ENCODE measurements at places on chromosomes 6 and 20. TPM values are rescaled to one million over a fixed set of nuclear protein-coding genes. Genes with fewer than 3 reads are reported as not detected.

DNA sequence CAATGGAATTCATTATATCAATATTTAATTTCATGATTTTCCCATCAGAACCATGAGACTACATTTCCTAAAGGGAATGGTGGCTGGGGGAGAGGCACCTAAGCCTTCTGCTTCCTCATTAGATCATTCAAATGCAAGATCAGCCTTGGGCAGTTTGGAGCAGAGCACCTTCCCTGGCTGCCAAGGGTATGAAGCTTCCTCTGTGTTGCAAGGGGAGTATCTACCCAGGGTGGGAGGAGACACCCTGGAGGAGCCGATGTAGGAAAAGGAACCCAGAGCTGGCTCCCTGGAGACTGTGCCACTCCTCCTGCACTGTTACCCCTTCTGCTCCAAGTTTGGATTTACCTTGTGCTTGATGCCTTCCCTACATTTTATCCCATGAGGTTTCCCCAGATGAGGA, 299.7 kb upstream of the PRDM1 start:
- no peak overlapping the region for H3K4me3 ChIP-seq
- H3K4me1 ChIP-seq: no peaks in the 10 kb centered on the region
- H3K27me3 ChIP-seq: no peaks in the 10 kb centered on the region
- no peak for DNase-seq
- H3K36me3 ChIP-seq: no peaks in the 10 kb centered on the region
- H3K27ac ChIP-seq: no peak overlapping the region

- no peak for DNase-seq
- H3K36me3 ChIP-seq: no peaks in the 10 kb centered on the region
- H3K27me3 ChIP-seq: no peaks in the 10 kb centered on the region
- no peak overlapping the region for H3K4me3 ChIP-seq
Measured at GRCh38 chr6:139926711-139927110, 552.3 kb upstream of the CITED2 start.

DNA sequence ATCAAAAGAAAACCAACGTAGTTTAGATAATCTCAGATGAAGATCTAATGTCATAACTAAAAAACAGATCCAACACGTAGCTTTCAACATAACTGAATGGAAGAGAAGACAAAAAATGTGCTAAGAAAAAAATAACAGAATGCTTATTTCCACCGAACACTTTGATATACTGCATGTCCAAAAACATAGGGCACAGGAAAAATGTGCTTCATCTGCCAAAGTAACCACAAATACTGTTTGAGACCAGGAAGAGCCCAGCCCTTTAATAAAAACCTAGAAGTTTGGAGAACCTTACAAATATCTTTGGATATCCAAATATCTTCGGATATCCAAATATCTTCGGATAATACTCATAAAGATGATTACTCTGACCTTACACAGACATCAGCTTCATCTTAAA, 19.8 kb downstream of the LAMA4 start:
- H3K4me1 ChIP-seq: no peaks in the 10 kb centered on the region
- H3K4me3 ChIP-seq: no peak overlapping the region
- no peaks in the 10 kb centered on the region for H3K36me3 ChIP-seq
- no peak for DNase-seq
- H3K27me3 ChIP-seq: no peaks in the 10 kb centered on the region
- no peak overlapping the region for H3K27ac ChIP-seq

- no peaks in the 10 kb centered on the region for H3K36me3 ChIP-seq
- peaks cover 42% of the 10 kb centered on the region for H3K4me1 ChIP-seq
- H3K27ac ChIP-seq: peak overlapping the region; percentile 30
- no peak overlapping the region for H3K4me3 ChIP-seq
- no peaks in the 10 kb centered on the region for H3K27me3 ChIP-seq
Measured at GRCh38 chr20:36113566-36114250, 40.8 kb upstream of the EPB41L1 start.

GRCh38 chr20:46433051-46433450, 26.6 kb upstream of the ELMO2 start:
- DNase-seq: no peak
- no peak overlapping the region for H3K27ac ChIP-seq
- no peaks in the 10 kb centered on the region for H3K36me3 ChIP-seq

DNA sequence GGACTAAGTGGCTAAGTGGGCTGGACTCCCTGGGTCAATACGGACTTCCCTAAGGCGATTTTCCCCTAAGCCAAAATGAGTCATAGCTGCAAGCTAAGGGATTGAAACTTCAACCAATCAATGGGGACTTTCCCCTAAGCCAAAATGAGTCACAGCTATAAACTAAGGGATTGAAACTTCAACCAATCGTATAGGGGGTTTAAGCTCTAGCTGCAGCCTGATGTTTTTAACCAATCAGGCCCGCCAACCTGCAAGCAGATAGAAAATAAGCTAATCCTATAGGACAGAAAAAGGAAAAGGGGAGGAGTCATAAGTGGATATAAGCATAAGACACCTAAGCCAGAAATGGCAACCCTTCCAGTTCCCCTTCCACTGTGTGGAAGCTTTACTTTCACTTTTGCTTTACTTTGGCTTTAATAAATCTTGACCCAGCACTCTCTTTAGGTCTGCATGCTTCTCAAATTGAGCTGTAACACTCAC, 655.0 kb upstream of the HS3ST5 start:
- H3K36me3 ChIP-seq: no peaks in the 10 kb centered on the region
- no peak overlapping the region for H3K27ac ChIP-seq
- no peaks in the 10 kb centered on the region for H3K4me1 ChIP-seq
- no peak for DNase-seq
- no peaks in the 10 kb centered on the region for H3K27me3 ChIP-seq

- peak overlapping the region; percentile 28 for H3K4me3 ChIP-seq
- no peaks in the 10 kb centered on the region for H3K36me3 ChIP-seq
- H3K4me1 ChIP-seq: peaks cover 68% of the 10 kb centered on the region
- no peak for DNase-seq
Measured at GRCh38 chr20:36472637-36473090, 68.7 kb upstream of the MYL9 start.

DNA sequence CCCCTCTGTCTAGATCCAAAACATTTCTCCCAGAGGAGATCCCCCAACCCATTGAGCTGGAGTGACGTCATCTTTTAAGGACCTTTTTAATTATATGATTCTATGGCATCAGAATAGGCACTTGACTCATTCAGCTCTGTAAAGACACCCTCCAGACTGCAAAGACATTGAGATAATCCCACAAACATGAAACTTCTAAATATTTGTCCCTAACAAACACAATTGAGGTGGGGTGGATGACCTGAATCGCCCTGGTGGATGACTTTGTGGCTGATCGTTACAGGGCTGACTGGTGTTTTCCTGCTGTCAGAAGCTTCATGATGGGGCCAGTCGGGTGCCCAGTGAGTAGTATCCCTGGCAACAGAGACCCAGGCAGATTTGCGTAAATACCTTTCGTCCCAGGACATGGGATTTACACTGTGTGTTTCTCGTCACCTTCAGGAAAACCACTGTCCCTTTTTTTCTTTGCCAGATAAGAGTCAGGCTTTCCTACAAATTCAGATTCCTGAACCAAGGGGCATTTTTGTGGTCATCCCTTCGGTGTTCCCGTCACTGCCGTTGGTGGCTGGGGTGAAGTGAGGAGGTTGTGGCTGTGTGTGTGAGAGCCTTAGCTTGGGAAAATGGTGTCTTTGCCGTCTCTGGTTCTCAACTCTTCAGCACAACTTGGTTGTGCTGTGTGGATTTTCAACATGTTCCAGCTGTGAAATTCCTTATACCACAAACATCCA, 5.3 kb upstream of the PCK1 start:
- H3K4me1 ChIP-seq: no peaks in the 10 kb centered on the region
- H3K27ac ChIP-seq: no peak overlapping the region
- no peak overlapping the region for H3K4me3 ChIP-seq
- no peaks in the 10 kb centered on the region for H3K36me3 ChIP-seq
- H3K27me3 ChIP-seq: no peaks in the 10 kb centered on the region
- no peak for DNase-seq

GRCh38 chr6:53944091-53944490, 149.3 kb downstream of the LRRC1 start:
- no peak overlapping the region for H3K4me3 ChIP-seq
- no peak overlapping the region for H3K27ac ChIP-seq
- H3K4me1 ChIP-seq: no peaks in the 10 kb centered on the region
- H3K36me3 ChIP-seq: no peaks in the 10 kb centered on the region
- DNase-seq: no peak

DNA sequence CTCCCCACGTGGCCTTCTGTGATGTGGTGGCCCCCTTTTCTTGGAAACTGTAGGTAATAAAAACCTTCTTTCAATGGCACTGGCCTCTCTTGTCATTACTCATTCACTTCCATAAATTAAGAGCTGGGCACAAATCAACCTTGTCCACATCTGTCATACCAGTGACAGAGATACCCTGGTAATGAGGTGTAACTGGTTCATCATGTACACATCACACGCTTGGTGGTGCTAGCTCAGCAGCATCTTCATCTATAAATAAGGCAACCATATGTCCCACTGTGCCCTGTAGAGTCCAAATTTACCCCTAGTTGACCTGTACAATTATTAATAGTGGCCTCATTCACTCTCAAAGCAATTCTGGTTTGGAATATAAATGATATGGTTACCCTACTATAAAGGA, 245.6 kb downstream of the HIVEP2 start:
- peaks cover 17% of the 10 kb centered on the region for H3K4me1 ChIP-seq
- H3K27ac ChIP-seq: no peak overlapping the region
- DNase-seq: no peak
- no peaks in the 10 kb centered on the region for H3K36me3 ChIP-seq
- no peaks in the 10 kb centered on the region for H3K27me3 ChIP-seq

DNA sequence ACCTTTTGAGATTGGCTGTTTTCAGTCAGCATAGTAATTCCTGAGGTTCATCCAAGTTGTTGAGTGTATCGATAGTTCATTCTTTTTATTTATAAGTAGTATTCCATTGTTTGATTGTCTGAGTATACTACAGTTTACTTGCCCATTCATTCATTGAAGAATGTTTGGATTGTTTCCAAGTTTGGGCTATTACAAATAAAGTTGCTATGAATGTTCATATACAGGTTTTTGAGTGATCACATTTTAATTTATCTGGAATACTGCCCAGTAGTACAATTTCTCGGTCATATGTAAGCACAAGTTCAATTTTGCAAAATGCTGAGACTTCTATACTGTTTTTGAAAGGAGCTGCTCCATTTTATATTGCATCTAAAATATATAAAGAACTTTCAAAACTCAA, 14.2 kb upstream of the EPHA7 start:
- H3K27ac ChIP-seq: no peak overlapping the region
- H3K27me3 ChIP-seq: no peaks in the 10 kb centered on the region
- no peak for DNase-seq
- H3K36me3 ChIP-seq: no peaks in the 10 kb centered on the region

- no peaks in the 10 kb centered on the region for H3K27me3 ChIP-seq
- no peak overlapping the region for H3K27ac ChIP-seq
- H3K4me3 ChIP-seq: no peak overlapping the region
- no peak for DNase-seq
- no peaks in the 10 kb centered on the region for H3K4me1 ChIP-seq
Measured at GRCh38 chr20:58256842-58257241, 28.4 kb upstream of the ANKRD60 start.

GRCh38 chr6:71510856-71511255, 222.2 kb downstream of the OGFRL1 start:
- H3K36me3 ChIP-seq: no peaks in the 10 kb centered on the region
- no peak overlapping the region for H3K4me3 ChIP-seq
- H3K27me3 ChIP-seq: no peaks in the 10 kb centered on the region
- H3K27ac ChIP-seq: no peak overlapping the region
- no peaks in the 10 kb centered on the region for H3K4me1 ChIP-seq
- no peak for DNase-seq

GRCh38 chr6:93238632-93239031, 180.7 kb downstream of the EPHA7 start:
- H3K4me1 ChIP-seq: no peaks in the 10 kb centered on the region
- no peak overlapping the region for H3K27ac ChIP-seq
- H3K27me3 ChIP-seq: no peaks in the 10 kb centered on the region
- no peak overlapping the region for H3K4me3 ChIP-seq
- DNase-seq: no peak
- no peaks in the 10 kb centered on the region for H3K36me3 ChIP-seq

Gene ROS1
- total RNA-seq: 132 TPM

Gene PEX7
- total RNA-seq: 11.5 TPM

Gene PTCRA
- total RNA-seq: 3.3 TPM

Gene BNIP5
- total RNA-seq: not detected

Gene SAYSD1
- 9.4 TPM for total RNA-seq

Data from upper lobe of left lung (tissue), 6 donors.